ENCODE measurements at places on chromosomes 16 and 17.

DNA sequence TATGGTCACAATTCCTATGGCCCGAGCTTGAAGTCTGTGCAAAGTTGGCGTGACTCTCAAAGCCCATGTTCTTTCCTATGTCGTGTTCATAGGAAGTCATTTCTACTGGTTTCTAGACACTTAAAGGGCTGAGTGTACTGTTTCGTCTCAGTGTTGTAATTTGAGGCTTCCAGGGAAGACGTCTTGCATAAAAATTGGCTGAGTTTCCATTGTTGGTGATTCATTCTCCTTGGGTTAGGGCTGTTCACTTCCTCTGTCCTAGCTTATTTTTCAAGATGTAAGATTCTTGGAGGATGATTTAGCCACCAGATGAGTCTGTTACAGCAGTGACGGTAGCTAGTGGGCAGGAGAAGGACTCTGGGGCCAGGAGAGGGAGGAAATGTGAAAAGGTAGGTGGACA is 43.1 kb downstream of the PIK3R5 start:
- peak; percentile 98 for DNase-seq

GRCh38 chr17:50634915-50635731 is 442 bp downstream of the ABCC3 start:
- no peak for DNase-seq

- no peak for DNase-seq
Observed at GRCh38 chr16:56515665-56516064, 4.2 kb downstream of the BBS2 start.

DNA sequence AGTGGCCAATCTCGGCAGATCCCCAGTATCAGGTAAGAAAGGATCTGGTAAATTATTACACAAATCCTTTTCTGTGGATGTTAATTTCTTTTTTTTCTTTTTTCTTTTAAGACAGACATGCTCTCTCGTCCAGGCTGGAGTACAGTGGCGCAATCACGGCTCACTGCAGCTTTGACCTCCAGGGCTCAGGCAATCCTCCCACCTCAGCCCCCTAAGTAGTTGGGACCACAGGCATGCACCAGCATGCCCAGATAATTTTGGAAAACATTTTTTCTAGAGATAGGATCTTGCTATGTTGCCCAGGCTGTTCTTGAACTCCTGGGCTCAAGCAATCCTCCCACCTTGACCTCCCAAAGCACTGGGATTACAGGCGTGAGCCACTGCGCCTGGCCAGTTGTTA is 54.0 kb downstream of the GAS7 start:
- no peak for DNase-seq

GRCh38 chr16:89398924-89399323 is 91.4 kb downstream of the ANKRD11 start:
- DNase-seq, result no peak

GRCh38 chr17:56020369-56020768 is 132.9 kb upstream of the ANKFN1 start:
- DNase-seq, result no peak

DNA sequence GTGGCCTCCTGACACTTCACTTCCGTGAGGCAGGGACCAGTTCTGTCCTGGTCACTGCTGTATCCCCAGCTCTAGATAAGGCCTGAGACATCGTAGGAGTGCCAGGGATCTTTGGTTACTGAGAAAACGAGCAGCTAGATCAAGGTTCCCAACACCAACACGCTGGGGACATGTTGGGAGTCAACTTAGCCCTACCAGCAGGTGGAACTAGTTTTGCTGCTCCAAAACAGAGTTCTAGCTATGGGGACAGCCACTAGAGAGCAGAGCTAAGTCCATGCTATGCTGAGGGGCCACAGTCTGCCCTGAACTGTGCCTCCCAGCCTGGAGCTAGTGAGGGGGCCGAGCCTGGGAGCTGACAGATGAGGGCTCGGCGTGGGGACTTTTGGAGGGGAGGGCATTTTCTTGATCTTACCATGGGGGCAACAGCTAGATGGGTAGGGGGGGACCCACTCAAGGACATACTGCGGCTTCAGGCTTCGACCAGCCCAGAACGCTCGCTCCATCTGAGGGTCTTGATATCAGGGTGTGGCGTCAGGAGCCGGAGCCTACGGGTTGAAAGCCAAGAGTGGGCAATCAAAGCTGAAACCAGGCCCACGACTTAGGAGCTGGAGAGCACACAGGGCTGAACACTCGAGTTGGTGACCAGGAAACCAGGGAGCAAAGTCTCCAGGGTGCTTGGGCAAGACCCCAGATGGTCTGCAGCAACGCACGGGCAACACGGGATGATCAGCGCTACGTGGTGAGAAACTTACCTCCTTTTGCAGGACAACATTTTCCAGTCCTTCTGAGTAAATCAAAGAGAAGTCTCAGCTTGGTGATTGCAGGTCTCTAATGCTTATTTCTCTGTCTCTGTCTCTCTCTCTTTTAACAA is 13.4 kb downstream of the SNX20 start:
- no peak for DNase-seq
